ENCODE measurements at places on chromosomes 2 and 18.

DNA sequence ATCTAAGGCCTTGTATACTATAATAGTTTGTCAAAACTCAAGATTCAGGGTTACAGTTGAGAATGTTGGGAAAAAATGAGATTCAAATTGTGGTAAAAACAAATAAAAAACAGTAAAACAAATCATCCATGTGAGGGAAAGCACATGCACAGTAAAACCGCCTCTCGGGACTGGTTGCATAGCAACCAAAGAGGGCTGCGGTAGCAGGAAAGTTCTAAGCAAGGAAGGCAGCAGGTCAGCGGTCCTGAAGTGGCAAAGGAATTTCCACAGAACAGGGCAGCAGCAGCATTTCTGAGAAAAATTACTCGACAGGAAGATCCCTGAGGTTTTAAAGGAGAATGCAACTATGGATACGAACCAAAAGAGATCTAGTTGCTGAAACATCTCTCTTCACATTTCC, 93.7 kb downstream of the DYNAP start:
- no peak for DNase-seq

DNA sequence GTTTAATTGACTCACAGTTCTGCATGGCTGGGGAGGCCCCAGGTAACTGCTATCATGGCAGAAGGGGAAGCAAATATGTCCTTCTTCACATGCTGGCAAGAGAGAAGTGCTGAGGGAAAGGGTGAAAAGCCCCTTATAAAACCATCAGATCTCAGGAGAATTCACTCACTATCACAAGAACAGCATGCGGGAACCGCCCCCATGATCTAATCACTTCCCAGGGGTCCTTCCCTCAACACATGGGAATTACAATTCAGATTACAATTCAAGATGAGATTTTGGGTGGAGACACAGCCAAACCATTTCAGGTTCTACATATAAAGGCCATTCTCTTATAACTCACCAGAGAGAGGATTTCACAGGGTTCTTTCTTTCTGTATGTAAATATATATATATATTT, 62.9 kb downstream of the VRK2 start:
- DNase-seq: no peak

- DNase-seq: no peak
These were observed 317.0 kb upstream of the MMADHC start for GRCh38 chr2:149904352-149905175.

- DNase-seq: no peak
These were observed 83.6 kb upstream of the NPAS2 start for GRCh38 chr2:100736121-100736915.

- DNase-seq: no peak
These were observed 229.2 kb downstream of the GLI2 start for GRCh38 chr2:120964819-120965218.

DNA sequence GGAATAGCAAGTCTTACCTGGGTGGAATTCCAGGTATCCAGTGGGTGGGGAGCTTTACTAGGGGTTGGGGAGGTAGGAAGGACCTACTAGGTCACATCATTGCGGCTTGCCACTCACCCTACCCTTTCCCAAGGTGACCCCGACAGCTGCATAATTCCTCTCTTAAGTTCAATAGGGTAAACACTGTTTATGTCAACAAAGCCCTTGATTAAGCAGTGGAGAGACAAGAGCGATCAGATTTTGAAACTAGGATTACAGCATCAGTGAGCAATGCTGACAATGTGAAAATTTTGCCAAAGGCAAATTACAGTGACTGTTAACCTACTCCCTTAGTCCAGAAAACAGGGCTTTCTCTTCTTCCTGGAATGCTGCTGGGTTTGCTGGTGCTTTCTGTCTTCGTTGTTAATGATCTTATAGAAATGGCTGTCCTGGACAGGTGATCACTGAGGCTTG, 14.5 kb downstream of the SLC19A3 start:
- DNase-seq: no peak

GRCh38 chr18:5620289-5620688, 76.5 kb upstream of the EPB41L3 start:
- no peak for DNase-seq

GRCh38 chr18:54416436-54416835, 58.7 kb downstream of the C18orf54 start:
- no peak for DNase-seq

- DNase-seq: no peak
These were observed 6.6 kb upstream of the PROM2 start for GRCh38 chr2:95267458-95268210.

- DNase-seq: no peak
These were observed 95.6 kb downstream of the NDUFA10 start for GRCh38 chr2:239929504-239929903.

DNA sequence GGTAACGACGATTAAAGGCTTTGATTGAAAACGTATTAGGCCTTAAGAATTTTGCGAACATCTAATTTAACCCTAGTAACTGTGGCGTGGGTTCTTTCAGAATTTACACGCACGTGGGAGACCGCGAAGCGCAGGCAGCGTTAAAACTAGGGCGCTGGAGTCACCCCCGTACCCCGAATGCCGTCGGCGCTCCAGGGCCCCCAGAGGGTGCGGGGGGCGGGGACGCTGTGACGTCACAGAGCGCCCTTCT, 673 bp upstream of the SMCHD1 start:
- no peak for DNase-seq

DNA sequence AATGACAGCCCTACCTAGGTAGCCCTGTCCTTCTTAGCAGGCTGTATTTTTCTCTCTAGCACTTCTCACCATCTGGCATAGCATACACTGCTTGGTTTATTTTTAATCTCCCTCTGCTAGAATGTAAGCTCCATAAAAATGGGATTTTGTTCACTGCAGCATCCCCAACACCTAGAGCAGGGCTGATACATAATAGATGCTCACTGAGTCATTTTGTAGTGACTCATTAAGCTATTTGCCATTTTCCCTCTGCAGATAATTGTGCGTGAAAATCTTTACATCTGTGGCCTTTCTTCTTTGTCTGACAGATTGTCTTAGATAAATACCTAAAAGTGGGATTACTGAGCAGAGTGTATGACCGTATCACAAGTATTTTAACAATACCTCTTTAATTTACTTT, 82.5 kb downstream of the CERS6 start:
- DNase-seq: no peak

- DNase-seq: no peak
These were observed 7.9 kb downstream of the LIPG start for GRCh38 chr18:49569724-49570123.

GRCh38 chr2:2671826-2672225, 340.8 kb upstream of the MYT1L start:
- DNase-seq: no peak

DNA sequence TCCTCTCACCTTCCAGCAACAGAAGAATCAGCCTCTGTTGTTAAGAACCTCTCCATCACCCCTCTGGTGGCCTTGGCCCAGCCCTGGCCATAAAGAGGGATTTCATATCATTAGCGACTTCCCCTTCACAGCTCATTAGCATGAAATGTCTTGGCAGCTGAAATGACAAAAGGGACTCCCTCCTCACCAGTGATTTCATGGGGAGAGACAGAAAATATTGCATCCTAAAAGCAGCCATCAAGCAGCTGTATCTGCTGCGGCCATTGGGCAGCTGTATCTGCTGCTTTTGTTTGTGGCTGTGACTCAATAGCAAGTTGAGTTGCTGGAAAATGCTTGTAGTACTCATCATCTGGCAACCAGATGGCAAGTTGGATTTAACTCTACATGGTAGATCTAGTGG, 105.9 kb upstream of the RMDN2 start:
- no peak for DNase-seq

- DNase-seq: no peak
These were observed 28.9 kb upstream of the ARMC9 start for GRCh38 chr2:231169488-231169887.

DNA sequence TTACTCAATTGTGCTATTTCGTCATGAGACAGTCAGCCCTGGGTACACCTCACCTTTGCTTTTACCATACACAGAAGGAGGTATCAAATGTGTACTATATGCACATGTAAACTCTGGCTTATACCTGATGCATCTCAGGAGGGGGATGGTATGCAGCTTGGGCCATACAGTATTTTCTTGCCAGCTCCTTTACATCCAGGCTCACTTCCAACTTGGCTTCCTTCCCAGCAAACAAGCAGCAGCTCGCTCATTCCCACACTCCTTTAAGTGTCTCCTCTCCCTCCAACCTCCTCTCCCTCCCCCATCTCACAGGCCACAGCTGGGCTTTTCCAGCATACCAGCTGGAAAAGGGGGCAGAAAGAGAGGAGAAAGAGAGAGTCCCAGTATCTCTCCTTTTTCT, 9.6 kb downstream of the MARCHF4 start:
- no peak for DNase-seq

DNA sequence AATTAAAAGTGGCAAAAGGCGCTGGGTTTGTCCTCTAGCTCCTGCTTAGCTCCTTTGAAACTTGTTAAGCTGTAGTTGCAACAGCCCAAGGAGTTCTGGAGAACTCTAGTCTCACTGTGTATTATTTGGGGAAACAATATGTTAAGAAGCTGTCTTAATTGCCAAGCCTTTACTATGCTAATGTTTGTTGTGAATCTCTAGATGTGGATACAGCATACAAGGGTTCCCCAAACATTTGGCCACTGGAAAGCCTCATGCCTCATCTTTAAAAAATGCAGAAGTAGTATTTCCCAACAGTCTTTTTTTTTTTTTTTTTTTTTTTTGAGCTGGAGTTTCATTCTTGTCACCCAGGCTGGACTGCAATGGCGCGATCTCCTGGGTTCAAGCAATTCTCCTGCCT, 236.7 kb downstream of the PRKCE start:
- no peak for DNase-seq

DNA sequence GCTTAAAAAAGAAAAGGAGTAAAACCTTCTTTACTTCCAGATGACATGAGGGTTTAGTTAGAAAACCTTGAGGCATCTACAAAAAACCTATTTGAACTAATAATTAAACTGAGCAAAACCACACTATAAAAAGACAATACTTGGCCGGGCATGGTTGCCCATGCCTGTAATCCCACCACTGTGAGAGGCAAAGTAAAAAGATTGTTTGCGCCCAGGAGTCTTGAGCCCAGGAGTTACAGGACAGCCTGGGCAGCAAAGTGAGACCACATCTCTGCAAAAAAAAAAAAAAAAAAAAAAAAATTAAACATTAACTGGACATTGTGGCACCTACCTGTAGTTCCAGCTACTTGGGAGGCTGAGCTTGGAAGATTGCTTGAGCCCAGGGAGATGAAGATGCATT, 502.8 kb upstream of the LRRTM4 start:
- DNase-seq: peak; percentile 52

DNA sequence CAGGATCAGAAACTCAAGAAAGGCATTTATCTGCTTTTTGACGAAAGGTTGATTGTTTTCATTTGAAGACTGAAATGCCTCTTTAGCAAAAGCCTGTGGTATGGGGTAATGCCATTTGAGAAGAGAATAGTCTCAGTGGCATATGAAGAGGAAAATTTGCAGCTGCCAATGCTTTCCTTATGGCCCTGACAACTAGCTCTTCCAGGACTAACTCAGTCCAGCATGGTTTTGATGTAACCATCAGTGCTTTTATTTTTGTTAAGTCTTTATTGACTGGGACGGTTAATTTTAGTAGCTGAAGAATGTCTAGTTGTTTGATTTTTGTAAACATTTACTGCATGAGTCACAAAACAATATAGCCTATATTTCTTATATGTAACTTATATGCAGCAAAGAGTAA, 158.4 kb downstream of the LNPK start:
- no peak for DNase-seq

GRCh38 chr18:12391487-12392165, 14.6 kb upstream of the AFG3L2 start:
- DNase-seq: no peak

GRCh38 chr2:151777487-151777886, 43.2 kb upstream of the NEB start:
- no peak for DNase-seq

DNA sequence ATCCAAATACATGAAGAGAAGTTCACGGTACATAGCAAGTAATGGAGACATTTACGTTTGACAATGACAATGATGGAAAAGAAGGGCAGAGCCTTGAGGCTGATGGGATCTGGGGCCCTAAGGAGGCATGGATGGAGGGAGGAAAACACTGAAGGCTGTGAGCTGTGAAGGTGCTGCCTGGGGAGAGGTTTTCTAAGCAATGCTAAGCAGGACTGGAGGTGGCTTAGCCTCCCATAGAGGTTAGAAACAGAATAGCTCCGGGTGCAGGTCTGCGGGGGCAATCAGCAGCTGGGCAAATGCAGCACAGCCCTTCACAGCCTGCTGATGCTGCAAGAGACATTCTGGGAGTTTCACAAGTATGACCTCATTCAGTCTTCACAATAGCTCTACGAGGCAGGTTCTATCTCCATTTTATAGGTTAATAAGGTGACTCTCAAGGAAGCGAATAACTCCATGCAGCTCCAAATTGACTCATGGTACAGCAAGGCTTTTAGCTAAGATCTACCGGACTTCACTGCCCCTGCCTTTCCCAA, 65.3 kb downstream of the MYT1L start:
- DNase-seq: no peak

DNA sequence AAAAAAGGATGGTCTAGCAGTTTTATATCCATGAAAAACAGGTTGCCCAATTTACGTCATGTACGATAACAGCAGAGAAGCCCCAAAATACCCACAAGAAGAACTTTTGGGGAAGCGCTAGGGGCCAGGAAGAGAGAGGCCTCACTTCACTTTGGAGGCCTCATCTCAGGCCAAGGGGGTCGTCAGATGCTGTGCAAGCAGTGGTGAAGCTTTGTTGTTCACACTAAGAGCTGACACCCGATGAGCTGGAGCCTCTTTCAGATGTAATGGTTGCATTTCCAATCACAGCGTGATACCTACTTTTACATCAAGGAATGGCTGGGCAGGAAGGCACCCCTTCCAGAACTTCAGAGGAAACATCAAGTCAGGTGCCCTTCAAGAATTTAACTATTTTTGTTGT, 242.3 kb upstream of the PXDN start:
- no peak for DNase-seq

DNA sequence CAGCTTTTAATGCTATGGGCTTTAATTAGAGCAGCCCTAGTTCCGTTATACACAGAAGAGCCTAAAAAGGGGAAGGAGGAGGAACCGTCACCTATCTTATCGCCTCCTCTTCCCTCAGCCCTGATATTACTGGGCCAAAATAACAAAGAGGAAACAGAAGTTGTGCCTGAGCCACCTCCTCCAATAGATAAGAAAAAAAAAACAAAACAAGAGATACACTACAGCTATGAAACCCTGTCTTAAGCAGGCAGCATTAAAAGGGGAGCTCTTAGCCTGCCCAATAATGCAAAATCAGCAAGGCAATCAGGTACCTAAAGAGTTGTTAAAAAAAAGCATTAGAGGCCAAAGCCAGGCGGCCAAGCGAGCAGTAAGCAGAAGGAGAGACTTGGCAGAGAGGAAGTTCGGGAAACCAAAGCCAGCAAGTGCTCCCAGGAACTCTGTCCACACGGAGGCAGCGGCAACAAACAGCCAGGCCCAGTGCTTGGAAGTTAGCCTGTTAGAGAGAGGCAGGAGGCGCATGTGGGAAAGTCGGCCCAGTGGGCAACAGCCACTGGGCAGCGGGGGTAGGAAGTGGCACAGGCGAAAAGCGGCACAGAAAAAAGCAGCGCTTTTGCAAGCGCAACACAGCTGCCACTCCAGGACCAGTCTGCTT, 41.8 kb upstream of the PDK1 start:
- DNase-seq: no peak

All from kidney epithelial cell (primary cell).